ENCODE measurements at places on chromosomes 1 and 21.

GRCh38 chr1:172180501-172181285 is 239.8 kb upstream of the C1orf105 start:
- peak; percentile 52 for DNase-seq

DNA sequence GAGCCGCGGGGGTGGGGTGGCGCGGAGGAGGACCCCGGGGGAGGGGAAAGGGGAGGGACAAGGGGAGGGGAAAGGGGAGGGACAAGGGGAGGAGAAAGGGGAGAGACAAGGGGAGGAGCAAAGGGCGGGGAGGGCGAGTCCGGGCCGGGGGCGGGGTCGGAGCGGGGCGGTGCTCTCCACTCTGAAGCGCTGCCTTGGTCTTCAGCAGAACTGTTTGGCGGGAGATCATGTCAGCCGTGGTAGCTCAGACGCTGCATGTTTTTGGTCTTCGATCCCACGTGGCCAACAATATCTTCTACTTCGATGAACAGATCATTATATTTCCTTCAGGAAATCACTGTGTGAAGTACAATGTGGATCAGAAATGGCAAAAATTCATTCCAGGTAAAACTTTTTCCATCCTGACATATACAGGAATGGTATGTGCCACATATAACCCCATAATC is 420 bp downstream of the CFAP57 start:
- peak; percentile 82 for DNase-seq

- DNase-seq, result no peak
Observed at GRCh38 chr1:47558601-47559593, 121.1 kb downstream of the FOXD2 start.

DNA sequence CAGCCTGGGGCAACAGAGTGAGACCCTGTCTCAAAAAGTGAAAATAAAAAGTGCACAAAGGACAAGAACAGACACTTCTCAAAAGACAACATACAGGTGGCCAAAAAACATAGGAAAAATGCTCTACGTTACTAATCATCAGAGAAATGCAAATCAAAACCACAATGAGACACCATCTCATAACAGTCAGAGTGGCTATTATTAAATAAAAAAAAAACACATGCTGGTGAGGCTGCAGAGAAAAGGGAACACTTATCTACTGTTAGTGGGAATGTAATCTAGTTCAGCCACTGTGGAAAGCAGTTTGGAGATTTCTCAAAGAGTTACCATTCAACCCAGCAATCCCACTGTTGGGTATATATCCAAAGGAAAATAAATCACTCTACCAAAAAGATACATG is 173.2 kb downstream of the SMYD3 start:
- no peak for DNase-seq

DNA sequence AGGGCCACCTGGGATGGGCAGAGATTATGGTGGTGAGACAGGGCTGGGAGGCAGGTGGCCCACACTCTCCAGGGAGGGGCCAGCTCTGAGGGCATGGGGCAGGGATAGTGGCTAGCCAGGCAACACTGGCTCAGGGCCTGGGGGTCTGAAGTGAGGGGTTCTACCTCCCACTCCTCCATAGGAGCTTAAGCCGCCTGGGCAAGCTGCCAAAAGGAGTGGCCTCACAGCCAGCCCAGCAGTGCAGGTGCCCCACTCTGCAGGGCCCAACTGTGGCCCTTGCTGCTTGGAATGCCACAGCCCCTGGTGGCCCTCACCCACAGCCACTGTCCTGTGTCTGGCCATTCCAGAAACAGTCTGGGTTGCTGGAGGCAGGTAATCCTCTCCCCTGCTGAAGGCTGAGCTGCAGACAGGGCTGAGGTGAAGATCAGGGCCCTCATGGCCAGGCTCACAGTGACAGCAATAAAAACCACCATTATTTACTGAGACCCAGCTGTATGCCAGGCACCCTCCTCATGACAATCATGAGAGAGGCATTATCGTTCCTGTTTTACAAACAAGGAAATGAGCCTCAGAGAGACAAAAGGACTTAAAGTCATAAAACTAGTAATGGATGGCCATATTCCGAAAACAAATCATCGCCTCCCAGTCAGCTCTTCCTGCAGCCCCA is 31.0 kb downstream of the KIF21B start:
- no peak for DNase-seq

DNA sequence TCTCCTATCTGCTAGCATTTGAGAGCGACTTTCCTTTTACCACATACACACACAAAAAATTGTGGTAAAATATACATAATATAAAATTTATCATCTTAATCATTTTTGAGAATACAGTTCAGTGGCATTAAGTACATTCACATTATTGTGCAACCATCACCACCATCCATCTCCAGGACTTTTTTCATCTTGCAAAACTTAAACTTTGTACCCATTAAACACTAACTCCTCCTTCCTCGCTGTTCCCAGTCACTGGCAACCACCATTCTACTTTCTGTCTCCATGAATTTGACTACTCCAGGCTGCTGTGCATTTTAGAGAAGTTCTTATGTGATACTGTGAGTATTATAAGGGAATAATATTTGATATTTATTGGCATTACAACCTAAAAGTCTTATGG is 181.3 kb downstream of the C1orf21 start:
- DNase-seq, result no peak

- DNase-seq, result no peak
Observed at GRCh38 chr1:116999596-116999995, 2.0 kb upstream of the CD101 start.

DNA sequence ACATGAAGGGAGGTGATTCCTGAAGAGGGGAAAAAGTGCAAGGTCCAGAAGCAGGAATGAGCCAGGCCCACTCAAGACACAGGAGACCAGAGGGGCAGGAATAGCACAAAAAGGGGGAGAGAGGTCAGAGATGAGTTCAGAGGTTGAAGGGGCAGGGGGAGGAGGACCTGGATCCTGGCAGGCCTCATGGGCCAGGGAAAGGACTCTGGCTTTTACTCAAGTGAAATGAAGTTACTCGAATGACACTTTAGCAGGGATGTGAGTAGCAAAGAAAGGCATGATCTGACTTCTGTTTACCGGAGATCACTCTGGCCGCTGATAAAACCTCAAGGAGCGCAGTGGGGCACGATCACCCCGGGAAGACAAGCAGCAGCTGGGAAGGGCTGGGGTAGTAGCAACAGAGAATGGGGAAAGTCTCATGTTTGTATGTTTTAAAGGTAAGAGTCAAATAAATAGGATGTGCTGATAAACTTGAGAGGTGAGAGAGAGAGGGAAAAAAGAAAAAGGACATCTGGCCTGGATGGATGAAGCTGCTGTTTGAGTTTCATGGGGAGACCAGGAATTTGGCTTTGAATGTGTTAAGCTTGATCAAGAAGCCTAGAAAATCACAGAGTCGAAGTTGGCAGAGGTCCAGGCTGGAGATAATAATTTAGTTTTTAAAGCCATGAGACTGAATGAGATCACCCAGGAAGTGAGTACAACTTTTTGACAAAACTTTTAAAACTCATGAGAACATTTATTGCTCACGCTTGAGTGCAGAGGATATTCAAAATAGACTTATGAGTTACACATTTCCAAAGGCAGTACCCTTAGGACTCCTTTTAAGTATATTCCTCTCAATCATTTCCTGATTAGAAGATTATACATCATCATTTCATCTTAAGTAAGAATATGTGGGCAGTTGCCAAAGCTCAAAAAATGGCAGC is 156.0 kb downstream of the RERE start:
- DNase-seq, result no peak

GRCh38 chr1:200323856-200324400 is 85.9 kb downstream of the ZNF281 start:
- DNase-seq, result no peak

GRCh38 chr1:113937146-113937545 is 8.0 kb downstream of the HIPK1 start:
- DNase-seq, result no peak

DNA sequence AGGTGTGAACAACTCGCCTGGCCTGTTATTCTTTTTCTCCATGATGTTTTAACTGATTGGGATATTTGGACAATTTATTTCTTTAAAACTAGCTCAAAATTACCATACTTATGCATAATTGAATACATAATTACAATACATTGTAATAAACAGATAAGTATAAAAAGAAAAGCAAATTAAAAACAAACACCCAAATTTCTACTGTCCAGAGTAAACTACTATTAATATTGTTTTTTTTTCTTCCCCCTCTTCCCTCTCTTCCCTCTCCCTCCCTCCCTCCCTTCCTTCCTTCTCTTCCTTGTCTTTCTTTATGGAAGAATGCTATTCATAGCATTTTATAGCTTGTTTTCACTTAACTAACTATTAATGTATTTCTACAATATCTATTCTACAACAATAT is 117.7 kb upstream of the IVNS1ABP start:
- DNase-seq, result no peak

- no peak for DNase-seq
Observed at GRCh38 chr1:157485793-157486192, 66.5 kb downstream of the FCRL5 start.

DNA sequence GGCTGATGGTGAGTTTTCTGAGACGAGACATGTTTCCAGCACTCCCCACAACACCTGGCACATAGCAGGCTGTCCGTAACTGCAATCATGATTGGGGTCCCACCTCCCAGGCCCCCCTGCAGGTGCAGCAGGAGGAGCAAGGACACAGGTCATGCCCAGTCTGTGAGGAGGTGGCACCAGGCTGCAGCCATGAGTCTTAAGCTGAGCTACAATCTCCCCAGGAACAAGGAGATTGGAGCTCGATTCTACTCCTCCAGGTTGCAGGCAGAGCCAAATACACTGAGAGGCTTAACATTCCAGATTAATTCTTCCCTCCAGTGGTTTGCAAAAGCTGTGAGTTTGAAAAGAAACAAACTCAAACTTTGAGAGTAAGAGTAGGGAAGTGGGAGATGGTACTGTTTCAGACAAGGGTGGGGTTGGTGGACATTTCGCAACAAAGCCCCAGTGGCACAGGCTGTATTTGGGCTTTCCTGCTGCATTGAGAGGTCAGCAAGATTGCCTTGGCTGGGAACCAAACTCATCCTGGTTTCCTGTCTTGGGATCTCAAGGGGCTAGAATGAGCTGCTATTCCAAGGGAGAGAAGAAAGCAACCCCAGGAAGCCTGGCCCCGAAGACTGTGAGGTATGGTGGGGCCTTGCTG is 64.8 kb upstream of the GALNT2 start:
- peak; percentile 61 for DNase-seq

DNA sequence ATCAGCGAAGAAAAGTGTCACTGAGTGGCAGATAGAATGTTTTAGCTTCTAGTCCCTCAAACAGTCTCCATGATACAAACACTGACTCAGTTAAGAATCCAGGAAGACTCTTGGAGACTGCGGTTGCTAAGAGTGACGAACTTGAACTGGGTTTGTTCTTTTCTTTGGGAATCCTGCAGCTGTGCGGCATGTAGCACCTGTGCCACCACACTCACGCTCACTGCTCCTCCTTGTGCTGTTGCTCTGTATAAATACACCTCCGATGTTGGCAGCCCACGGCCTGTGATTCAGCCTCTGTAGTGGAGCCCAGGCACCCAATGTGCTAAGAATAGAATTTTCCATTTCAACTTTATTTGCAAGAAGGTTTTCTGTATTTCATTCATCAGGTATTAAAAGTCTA is 5.5 kb upstream of the PPIE start:
- peak; percentile 25 for DNase-seq

GRCh38 chr1:205056188-205056611 is 13.2 kb downstream of the CNTN2 start:
- no peak for DNase-seq

GRCh38 chr21:45821998-45822397 is 159.6 kb upstream of the COL6A1 start:
- no peak for DNase-seq

- no peak for DNase-seq
Observed at GRCh38 chr1:82991569-82991968, 1007.4 kb downstream of the TTLL7 start.

DNA sequence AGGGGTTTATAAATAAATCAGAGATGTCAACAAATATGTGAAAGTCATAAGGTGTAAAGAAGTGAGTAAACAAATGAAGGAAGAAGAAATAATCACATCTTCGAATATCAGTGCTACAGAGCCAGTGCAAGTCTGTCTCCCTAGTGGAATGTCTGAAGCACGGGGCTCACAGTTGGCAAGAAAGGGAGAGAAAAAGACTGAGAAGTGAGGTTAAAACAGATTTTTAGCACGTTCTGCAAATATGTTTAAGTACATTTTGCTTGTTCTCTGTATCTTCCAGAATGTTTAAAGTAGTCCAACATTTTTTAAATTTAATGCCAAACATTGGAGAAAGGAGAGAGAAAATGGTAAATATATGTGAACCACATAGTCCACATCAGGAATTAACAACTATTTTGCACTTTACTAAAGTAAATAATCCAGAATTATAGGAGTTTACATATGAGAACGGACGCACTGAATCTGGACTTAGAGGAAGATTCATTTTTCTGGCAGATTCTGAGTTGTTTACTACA is 682.4 kb downstream of the LTN1 start:
- DNase-seq, result no peak

- DNase-seq, result no peak
Observed at GRCh38 chr1:163472651-163473248, 151.0 kb downstream of the NUF2 start.

- DNase-seq, result no peak
Observed at GRCh38 chr21:26115899-26116298, 54.7 kb downstream of the APP start.

DNA sequence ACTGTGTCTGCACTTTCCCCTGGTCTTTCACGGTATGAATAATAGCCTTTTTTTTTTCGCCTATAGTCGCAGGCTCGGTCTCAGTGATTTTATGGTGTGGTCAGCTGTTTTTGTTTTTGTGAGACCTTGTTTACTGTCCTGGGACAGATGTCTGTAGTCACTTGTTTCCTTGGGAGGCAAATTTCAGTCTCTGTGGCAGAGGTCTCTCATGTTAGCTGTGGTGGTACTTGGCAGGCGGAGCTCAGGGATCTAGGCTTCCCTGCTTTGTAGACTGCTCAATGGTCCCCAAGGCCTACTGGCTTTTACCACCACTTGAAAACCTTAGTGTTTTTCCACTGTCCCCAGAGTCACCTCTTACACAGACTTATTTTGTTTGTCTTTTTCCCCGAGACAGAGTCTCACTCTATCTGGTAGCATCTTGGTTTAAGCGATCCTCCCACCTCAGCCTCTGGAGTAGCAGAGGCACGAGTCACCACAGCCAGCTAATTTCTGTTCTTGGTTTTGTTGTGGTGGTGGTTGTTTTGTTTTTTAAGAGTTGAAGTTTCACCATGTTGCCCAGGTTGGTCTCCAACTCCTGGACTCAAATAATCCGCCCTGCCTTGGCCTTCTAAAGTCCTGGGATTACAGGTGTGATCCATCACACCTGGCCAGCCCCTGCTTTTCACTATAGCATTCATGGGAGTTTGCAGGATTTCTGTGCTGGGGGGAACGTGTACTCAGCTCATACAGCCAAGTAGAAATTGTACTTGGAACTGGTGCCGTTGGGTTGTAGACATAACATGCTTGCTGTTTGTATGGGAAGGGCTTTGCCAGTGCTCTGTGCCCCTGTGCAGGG is 10.3 kb downstream of the RNU1-2 start:
- no peak for DNase-seq

GRCh38 chr1:175303201-175303707 is 110.7 kb upstream of the KIAA0040 start:
- DNase-seq, result no peak

- no peak for DNase-seq
Observed at GRCh38 chr1:38131024-38131585, 84.5 kb upstream of the POU3F1 start.

- no peak for DNase-seq
Observed at GRCh38 chr1:170424346-170424745, 107.6 kb upstream of the GORAB start.

GRCh38 chr1:9985001-9985400 is 12.0 kb upstream of the RBP7 start:
- DNase-seq, result no peak

All from left ventricle myocardium inferior (tissue), 1 donor.